Spleen (tissue), 13 donors: ENCODE measurements at places on chromosomes 1 and 21. TPM values are rescaled to one million over a fixed set of nuclear protein-coding genes. Genes with fewer than 3 reads are reported as not detected.

OR2L5 gene
- polyA plus RNA-seq, result not detected

GJC2 gene
- 0.96 TPM for polyA plus RNA-seq

FCER1G gene
- polyA plus RNA-seq, result 148 TPM

DCDC2B gene
- 0.03 TPM for polyA plus RNA-seq

PCP4L1 gene
- polyA plus RNA-seq, result 0.20 TPM

PLXNA2 gene
- polyA plus RNA-seq, result 0.93 TPM

GJB3 gene
- 0.13 TPM for polyA plus RNA-seq

KCNT2 gene
- polyA plus RNA-seq, result 0.04 TPM

LRRC38 gene
- polyA plus RNA-seq, result not detected

ADAMTS1 gene
- polyA plus RNA-seq, result 11.2 TPM

MARK1 gene
- polyA plus RNA-seq, result 0.59 TPM

HOOK1 gene
- 1.7 TPM for polyA plus RNA-seq

CHI3L2 gene
- 159 TPM for polyA plus RNA-seq

MROH9 gene
- not detected for polyA plus RNA-seq

HES5 gene
- 0.36 TPM for polyA plus RNA-seq

GJA8 gene
- not detected for polyA plus RNA-seq

LIPI gene
- polyA plus RNA-seq, result not detected

CLCA1 gene
- not detected for polyA plus RNA-seq

MIXL1 gene
- 0.10 TPM for polyA plus RNA-seq

REN gene
- polyA plus RNA-seq, result 0.12 TPM

S100A3 gene
- 1.1 TPM for polyA plus RNA-seq

AADACL3 gene
- polyA plus RNA-seq, result not detected

RNU1-4 gene
- not detected for polyA plus RNA-seq

TLR5 gene
- 1.0 TPM for polyA plus RNA-seq

NBPF26 gene
- 8.7 TPM for polyA plus RNA-seq

LCE1C gene
- not detected for polyA plus RNA-seq

CCDC30 gene
- polyA plus RNA-seq, result 1.1 TPM

CSMD2 gene
- 0.16 TPM for polyA plus RNA-seq

SYDE2 gene
- polyA plus RNA-seq, result 0.09 TPM

OR2G6 gene
- polyA plus RNA-seq, result not detected

MRPS15 gene
- 94.3 TPM for polyA plus RNA-seq
